Progenitor cell of endocrine pancreas (in vitro differentiated cells): ENCODE measurements at places on chromosomes 3 and 15. TPM values are rescaled to one million over a fixed set of nuclear protein-coding genes. Genes with fewer than 3 reads are reported as not detected.

- H3K4me3 ChIP-seq = no peak overlapping the region
- no peak overlapping the region for H3K27ac ChIP-seq
- DNase-seq = no peak
- H3K36me3 ChIP-seq = no peaks in the 10 kb centered on the region
- H3K4me1 ChIP-seq = no peaks in the 10 kb centered on the region
- no peaks in the 10 kb centered on the region for H3K27me3 ChIP-seq
Measured at GRCh38 chr3:78022232-78022631, 982.3 kb downstream of the ROBO2 start.

DNA sequence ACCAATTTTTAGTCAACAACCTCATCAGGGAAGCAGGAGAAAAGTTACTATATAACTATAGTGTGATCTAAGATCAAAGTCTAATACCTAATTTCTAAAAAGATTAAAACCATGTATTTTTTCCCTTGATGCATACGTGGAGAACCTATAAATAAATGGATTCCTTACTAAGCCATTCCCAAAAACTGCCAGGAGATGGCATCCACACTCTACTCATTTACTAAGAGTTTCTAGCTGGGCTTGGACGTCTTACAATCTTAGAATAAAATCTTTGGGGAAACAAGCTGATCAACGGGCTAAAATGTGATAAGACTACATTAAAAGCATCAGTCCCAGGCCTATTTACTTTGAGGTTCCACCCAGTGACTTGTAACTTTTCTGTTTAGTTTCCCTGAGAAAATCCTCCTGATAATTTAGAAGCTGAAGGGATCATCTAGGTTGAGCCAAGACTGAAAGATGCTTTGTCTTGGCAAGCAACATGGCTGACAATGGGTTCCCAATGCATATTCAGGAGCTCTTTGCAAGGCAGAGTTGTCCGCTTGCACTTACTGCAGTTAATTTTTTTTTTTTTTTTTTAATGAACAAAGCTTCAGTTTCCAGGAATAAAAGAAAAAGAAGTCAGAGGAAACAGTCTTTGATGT lies 85.5 kb upstream of the FGF12 start:
- H3K4me3 ChIP-seq = no peak overlapping the region
- no peaks in the 10 kb centered on the region for H3K27me3 ChIP-seq
- DNase-seq = no peak
- H3K4me1 ChIP-seq = peaks cover 14% of the 10 kb centered on the region

DNA sequence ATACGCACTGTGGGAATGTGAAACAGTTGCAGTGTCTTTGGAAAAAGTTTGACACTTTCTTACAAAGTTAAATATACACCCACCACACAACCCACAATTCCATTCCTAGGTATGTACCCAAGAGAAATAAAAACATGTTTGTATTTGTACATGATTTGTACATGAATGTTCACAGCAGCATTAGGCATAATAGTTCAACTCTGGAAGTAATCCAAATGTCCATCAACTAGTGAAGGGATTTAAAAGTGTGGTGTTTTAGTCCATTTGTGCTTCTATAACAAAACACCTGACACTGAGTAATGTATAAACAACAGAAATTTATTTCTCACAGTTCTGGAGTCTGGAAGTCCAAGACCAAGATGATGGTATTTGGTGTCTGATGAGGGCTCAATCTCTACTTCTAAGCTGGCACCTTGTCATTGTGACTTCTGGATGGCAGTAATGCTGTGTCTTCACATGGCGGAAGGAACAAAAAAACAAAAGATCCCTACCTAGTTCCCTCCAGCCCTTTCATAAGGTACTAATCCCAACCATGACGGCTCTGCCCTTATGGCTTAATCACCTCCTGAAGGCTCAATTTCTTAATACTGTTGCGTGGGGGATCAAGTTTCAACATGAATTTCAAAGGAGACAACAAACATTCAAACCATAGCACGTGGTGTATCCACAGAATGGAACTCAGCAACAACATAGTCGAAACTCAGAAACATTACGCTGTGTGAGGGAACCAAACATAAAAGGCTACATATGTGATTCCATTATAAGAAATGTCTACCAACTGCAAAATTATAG lies 120.5 kb downstream of the AQP9 start:
- no peak overlapping the region for H3K4me3 ChIP-seq
- no peak overlapping the region for H3K27ac ChIP-seq
- DNase-seq = no peak
- no peaks in the 10 kb centered on the region for H3K36me3 ChIP-seq
- peaks cover 2% of the 10 kb centered on the region for H3K27me3 ChIP-seq

- no peak overlapping the region for H3K4me3 ChIP-seq
- no peak for DNase-seq
- no peaks in the 10 kb centered on the region for H3K36me3 ChIP-seq
Measured at GRCh38 chr3:138451595-138452162, 17.3 kb downstream of the ESYT3 start.

The ACAN gene
- 0.93 and 2.0 TPM in 2 replicates for total RNA-seq

The ABCC5 gene
- 109 and 111 TPM in 2 replicates for total RNA-seq

The BCL2A1 gene
- not detected in 2 replicates for total RNA-seq

The PTX3 gene
- 0.34 and 0.40 TPM in 2 replicates for total RNA-seq
